Midbrain (tissue), 1 donor: ENCODE measurements at places on chromosomes 12 and 14.

- no peak for DNase-seq
These were observed 825.2 kb downstream of the AACS start for GRCh38 chr12:125890366-125890905.

DNA sequence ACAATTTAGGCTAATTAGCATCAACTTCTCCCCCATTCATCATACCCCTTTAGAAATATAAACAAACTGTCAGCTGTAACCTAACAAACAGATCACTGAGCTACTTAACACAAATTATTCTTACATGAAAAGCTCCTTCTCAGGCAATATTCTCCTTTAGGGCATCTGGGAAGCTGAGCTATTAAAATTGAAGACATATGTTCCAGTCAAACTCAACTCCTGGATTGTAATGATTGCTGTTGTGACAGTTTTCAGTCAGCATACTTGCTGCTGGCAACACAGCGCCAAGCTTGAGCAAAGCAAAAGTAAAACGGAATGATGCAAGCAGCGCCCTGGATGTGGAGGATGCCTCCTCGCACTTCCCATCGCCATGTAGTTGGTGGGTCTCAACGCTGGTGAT is 82.4 kb downstream of the SLC25A21 start:
- DNase-seq = no peak

DNA sequence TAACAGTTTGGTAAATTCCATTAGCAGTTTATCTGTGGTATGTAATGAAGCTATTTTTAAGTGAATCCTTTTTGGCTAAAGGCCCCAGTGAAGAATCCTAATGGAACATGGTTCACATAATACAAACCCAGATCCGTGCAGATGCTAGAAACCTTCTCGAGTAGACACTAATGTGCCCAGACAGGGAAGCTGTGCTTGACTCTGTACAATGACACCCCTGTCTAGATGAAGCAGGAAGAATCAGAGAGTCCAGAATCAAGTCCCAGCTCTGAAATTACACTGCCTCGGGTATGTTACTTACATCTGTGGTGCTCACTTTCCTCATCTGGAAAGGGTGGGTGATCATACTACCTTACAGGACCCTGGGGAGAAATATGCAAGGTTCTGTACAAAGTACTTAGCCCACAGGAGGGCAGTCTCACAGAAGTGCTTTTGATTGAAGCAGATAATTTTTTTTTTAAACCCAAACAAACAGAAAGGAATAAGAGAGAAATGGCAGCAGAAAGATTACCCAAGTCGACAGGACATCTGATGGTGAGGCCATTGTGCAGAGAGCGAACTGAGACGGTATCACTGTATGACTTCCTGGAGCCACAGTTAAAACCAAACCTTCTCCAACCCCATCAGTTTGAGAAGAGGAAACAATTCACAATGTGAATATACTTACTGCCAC is 8.5 kb downstream of the CRACR2A start:
- no peak for DNase-seq

GRCh38 chr14:54747616-54748015 is 155.0 kb downstream of the GCH1 start:
- DNase-seq = no peak

GRCh38 chr12:91347481-91348214 is 165.0 kb upstream of the DCN start:
- DNase-seq = no peak

DNA sequence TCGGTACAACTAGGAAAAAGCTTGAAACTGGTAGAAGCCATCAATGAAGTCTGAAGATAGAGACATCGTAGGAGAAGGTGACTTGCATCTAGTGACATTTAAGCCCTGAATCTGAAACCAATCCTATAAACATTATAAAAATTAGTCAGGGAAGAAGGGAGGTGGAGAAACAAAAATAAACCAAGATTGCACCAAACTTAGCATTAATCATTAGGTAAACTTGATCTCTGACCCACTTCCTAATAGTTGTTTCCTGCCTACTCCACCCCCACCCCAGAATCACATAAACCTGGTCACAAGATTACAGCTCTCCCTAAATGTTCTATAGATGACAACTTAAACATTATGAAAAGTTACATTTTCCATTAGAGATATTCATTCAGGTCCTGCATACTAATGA is 40.4 kb downstream of the TSPAN19 start:
- DNase-seq = no peak

DNA sequence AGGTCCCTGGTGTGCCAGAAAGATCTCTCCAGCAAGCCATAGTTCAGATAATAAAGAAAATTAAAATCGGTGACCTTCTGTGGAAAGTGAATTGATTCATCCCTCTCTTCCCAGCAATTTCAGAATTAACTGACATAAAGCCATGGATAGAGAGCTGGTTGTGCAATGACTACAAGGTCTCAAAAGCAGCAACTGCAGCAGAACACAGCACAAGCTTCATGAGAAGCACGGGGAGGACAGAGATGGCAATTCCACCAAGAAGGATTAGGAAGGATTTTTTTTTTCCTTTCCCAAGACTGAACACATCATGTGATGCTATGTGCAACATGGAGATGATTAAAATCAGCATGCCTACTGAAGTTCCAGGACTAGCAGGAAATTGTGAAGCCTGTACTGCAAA is 154.9 kb upstream of the PLEKHG7 start:
- DNase-seq = no peak

DNA sequence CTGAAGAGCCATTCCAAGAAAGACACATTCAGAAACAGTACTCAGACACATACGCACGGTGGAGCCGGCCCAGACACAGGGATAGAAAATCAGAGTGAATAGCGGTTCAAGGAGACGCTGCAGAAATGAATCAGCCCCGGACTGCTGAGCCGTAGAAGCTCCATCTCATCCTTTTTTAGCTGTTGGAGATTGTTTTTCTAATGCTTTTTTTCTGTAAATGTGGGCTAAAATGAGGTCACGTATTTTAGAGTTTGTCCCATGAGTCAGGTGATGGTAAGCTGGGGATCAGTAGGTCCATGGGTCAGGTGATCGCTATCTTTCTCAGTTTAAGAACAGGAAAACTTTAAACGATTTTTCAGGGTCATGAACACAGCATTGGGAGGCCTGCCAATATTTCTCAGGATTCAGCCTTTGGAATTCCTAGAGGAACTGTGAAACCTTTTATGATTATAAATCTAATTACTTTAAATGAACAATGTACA is 202.4 kb downstream of the ITPR2 start:
- peak; percentile 36 for DNase-seq
